ENCODE measurements at places on chromosomes 1 and 21.

DNA sequence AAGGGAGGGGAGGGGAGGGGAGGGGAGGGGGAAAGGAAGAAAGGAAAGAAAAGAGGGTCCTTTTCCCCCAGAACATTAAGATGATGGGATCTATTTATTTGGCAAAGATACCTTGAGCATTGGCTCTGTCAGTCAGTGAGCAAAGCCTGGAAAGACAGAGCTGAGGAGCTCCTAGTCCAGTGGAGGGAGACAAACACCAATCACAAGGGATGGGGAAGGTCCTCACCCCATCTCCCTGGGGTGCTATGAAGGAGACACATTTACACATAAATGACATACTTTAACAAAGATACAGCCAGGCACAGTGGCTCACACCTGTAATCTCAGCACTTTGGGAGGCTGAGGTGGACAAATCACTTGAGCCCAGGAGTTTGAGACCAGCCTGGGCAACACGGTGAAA, 154.9 kb upstream of the TIAM1 start:
- no peak for DNase-seq

GRCh38 chr1:109792056-109792831, 28.5 kb upstream of the EPS8L3 start:
- DNase-seq: no peak

DNA sequence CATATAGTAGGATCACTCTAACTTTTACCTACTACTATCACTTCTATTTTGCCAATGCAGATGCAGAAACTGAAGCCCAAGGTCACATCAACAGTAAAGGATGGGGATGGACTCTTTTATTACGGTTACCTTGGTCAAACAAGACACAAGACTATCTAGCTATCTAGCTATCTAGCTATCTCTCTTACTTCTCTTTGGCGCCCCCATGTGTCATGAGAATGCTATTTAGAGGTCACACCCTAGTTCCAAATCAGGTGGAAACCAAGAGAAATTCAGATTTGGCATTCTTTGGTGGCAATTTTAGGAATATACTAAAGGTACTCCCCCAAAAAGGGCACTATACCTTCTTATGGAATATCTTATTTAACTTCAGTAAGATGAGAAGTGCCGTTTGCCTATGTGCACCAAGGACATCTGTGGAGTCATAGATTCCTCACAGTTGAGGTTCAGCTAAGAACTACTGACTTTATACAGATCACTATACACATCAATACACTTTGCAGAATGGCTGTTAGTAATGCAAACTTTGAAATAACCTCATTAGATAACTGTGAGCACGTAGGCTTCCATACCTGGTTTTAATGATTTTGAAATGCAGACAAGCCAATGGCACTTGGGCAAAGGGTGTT, 6.7 kb downstream of the ZNF648 start:
- peak; percentile 35 for DNase-seq

- no peak for DNase-seq
Measured at GRCh38 chr1:38497921-38498656, 361.5 kb downstream of the RRAGC start.

DNA sequence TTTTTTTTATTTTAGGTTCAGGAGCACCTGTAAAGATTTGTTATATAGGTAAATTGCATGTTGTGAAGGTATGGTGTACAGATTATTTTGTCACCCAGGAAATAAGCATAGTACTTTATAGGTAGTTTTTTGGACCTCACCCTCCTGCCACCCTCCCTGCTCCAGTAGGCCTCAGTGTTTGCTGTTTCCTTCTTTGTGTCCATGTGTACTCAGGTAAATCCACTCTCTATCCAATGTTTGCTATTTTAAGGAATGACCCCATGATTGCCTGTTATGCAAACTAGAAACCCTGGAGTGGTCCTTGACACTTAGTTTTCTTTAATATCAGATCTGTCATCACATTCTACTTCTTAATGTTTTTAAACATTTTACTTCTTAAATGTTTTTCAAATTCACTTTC, 33.9 kb downstream of the LHX9 start:
- DNase-seq: no peak

DNA sequence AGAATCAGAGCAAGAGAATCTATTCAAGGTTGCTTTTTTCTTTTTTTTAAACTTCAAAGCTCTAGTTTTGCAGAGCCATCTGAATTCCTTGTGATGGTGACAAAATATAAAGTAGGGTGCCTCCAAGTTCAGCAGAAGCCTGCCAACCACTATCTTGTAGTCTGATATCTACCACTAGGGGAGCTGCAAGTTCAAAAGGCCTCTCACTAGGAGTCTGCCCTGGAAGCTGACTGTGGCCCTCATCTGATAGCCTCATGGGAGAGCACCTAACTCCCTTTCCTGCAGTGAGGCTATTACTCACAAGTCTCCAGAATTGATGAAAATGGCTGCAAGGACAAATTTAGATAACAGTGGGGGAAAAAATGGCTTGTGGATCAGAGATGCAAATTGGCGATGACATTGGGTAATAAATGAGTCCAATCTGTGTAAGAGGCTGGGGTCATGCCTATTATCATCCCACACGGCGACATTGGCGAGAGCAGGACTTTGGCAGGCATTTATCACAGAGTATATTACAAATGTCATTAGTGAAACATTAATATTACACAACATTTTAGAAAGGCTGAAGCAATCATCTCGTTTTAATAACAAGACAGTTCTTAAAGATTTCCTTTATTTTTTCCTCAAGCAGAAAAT, 10.7 kb upstream of the ZP4 start:
- no peak for DNase-seq

GRCh38 chr21:43585924-43586413, 73.3 kb downstream of the HSF2BP start:
- no peak for DNase-seq

DNA sequence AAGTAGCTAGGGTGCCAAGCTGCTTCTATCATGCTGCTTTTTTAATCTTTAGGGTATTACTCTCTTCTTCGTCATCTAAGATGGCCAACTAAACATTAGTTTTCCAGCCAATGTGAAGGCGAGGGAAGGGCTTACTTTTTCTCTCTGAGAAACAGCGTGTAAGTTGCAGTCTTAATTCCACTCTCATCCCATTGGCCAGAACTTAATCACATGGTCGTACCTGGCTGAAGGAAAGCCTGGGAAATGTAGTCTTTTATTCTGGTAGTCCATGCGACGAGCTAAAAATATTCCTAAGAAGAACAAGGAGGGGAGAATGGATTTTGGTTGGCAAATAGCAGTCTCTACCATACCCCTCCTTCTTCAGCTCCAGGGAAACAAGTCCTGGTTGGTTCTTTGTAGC, 21.5 kb downstream of the DNAJC6 start:
- no peak for DNase-seq

GRCh38 chr1:153510984-153511410, 24.8 kb downstream of the S100A6 start:
- DNase-seq: peak; percentile 81
